SK-N-SH treated with all-trans-retinoic acid at 6 μM for 48 hours (cell line): ENCODE measurements at places on chromosomes 6 and 20.

- peak; percentile 89 for ATAC-seq
These were observed 144.2 kb downstream of the JARID2 start for GRCh38 chr6:15389765-15390723.

DNA sequence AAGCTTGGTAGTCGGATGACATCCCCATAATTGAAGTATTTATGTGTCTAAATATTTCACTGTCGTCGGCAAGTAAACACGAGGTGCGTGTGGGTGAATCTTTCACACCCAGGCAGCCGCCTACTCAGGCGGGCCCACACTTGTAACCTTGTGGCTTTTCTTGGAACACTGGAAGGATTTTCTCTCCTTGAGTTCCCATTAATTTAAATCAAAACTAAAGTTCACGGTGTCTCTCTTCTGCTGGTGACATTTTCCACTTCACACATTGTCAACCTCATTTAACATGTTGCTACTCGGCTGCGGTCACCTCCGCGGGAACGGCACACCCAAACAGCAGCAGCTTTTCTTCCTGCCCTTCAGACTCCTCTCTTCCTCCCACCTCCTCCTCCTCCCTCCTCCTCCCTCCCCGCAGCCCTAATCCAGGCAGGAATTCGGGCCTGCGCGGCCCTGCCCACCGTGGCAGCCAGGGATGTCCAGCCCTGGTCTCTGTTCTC is 336.6 kb downstream of the QKI start:
- no peak for ATAC-seq

DNA sequence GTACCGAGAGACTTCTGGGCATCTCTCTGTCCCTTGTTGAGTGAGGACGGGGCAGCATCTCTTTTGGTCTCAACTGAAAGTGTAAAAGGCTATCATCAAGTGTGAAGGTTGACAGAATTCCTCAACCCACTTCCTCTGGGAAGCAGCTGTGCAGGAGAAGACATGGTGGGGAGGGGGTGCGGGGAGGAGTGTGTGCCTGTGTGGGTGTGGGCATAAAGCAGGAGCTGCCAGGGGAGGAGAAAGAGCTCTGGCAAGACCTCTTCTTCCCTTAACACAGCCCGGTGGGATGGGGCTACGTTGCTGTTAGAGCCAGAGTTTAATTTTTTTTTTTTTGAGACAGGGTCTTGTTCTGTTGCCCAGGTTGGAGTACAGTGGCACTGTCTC is 31.8 kb downstream of the CPXM1 start:
- ATAC-seq: peak; percentile 25

GRCh38 chr6:139754898-139755775 is 380.7 kb upstream of the CITED2 start:
- peak; percentile 24; the same call in 1 of the 3 replicates for ATAC-seq

DNA sequence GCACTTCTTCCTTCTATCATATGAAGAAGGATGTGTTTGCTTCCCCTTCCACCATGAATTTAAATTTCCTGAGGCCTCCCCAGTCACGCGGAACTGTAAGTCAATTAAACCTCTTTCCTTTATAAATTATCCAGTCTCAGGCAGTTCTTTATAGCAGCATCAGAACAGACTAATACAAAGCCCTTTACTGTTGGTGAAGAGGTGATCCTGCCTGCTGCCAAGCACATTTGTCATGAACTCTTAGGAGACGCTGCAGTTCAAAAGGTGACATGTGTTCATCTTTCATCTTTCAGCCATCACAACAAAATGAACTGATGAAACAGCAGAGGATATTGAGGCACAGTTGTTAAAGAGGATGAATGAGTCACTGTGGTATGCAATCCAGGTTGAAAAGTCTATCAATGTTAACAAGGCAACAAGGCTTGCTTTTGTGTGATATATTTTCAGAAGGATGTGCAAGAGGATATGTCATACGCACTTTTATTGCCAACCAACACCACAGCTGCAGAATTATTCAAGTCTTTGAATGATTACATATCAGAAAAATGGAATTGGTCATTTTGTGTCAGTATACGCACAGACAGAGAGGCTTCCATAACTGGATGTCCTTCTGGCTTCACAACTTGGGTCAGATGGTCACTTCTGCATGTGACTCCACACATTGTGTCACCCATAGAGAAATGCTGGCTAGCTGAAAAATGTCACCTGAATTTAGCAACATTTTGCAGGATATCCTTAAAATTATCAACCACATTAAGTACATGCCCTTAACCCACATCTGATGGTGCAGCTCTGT is 52.4 kb upstream of the PLN start:
- ATAC-seq: no peak

DNA sequence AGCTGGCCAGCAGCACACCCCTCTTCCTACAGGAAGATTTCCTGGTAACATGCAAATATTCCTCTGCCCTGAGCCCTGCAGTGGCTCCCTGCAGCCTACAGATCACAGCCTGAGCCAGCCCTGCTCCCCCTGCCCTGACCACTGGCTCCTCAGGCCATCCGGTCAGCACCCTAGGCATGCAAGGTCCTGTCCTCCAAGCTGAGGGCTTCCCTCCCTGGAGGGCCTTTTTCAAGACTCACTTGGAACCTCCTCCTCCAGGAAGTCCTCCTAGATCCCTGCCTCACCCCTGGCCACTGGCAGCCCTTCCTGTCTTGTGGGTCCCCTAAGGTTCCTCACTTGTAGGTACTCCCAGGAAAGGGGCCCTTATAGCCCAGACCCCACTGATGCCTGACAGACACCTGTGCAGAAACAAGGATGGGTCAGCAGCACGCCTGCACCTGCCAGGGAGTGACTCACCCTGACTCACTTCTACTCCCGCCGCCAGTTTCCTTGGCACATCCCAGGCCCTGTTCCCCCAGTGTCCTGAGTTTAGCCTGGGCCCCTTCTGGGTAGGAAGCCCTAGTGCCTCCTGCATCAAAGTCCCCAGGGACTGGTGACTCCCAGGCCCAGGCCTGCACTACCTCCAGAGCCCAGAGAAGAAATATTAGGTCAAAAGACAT is 3.2 kb downstream of the SLC4A11 start:
- peak; percentile 22 for ATAC-seq

DNA sequence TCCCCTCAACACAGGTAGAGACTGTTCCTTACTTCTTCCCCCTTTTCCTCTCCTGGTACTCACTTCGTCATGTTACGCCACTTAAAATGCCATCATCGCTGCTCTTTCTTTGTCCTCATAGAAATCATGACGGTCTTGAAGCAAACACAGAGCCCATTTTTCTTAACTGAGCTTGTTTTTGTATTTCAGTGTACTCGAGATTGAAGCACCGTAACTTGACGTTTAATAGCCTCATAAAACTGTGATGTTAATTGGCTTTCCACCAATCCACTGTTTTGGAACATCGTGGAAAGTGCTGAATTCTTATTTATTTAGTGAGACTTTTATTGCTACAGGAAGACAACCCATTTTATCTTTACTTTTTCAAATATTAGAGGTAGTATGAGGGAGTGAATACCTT is 38.7 kb downstream of the DUSP22 start:
- ATAC-seq: no peak

DNA sequence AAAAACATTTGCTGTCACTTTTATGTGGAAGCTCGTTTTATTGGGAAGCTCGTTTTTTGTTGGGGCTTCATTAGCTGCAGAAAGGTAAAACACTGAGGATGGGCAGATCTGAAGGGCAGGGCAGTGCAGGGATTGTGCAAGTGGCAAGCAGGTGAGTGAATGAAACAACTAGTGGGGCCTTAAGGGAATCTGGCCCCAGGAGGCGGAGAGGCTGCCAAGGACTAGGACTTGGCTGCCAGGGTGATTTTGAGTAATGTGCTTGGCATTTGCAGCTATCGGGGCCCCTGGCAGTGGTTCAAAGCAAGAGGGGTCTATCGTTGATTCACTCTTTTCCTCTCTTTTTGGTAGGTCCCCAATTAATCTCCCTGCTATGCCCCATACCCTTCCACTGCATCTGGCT is 11.5 kb downstream of the IL22RA2 start:
- ATAC-seq: no peak

DNA sequence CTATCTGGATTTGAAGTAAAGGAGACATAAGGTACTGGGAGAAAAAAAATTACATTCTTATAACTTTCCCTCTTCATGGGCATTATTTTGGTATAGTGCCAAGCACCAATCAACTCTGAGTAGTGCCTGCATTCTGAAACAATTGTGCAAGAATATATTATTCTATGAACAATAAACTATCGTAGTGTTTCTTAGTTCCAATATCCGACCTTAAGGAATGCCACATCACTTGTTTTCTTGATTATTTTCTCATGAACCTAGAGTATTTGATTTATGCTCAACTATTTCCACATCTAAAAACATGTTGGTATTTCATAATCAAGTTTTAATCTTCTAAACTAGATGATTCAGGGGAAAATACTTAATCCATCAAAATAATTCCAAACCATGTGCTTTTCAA is 294.4 kb upstream of the TBX18 start:
- no peak for ATAC-seq

DNA sequence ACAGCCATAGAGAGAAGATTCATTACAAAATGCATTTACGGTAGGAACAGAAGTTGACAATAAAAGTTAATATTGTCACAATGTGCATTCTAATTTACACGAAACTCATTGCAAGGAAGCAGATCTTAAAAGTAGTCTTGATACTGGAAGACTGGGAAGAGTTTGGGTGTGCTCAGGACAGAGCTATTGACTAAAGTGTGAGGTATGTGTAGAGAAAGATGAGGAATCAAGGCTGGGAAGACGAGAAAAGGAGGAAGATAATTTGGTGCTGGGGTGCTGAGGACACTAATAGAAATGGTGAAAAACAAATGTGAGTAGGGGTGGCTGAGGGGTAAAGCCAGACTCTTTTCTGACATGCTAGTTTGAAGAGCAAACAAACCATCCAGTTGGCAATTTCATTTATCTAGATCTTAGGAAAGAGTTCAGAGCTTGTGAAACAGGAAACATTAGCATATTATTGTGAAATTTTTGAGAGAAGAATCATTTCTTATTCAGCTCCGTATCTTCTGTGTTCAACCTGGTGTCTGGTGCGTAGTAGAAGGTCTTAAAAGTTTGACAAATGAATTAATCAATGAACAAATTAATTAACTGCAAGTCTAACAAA is 72.7 kb downstream of the ELOVL4 start:
- ATAC-seq: no peak

DNA sequence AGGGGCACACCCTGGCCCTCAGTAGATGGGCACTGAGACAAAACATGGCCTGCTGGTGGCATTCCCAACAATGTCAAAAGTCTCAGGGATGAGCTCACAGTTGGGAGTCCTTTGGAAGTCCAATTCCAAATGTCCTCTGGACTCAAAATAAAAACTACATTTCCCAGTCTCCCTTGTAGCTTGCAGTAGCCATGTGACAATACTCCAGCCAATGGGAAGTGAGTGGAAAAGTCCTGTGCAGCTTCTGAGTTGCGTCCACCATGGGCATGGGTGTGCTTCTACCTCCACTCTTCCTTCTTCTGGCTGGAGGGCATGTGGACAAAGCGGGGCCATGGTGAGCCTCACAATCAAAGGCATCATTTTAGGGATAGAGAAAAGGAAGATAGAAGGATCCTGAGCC is 5.8 kb upstream of the ADAM33 start:
- ATAC-seq: peak; percentile 83

DNA sequence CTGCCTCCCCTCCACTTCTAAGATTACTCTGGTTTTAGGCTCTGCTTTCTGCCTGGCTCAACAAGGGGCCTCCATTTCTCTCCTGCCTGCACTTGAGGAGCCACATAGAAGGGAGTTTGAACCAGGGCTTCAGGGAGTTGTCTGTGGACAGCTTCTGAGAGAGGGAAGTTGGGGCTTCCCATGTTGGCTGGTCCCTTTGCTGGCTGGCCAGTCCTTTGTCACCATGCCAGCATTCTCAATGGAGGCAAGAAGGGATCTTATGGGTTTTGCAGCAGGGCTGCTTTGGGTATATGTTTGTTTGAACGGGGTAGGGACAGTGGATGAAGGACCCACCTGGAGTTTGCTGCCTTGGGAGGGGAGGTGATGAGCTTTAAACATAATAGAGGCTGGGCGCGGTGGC is 124.9 kb downstream of the CARMIL1 start:
- no peak for ATAC-seq

GRCh38 chr6:4653141-4653540 is 123.1 kb upstream of the CDYL start:
- ATAC-seq: no peak

GRCh38 chr6:25942561-25943147 is 12.2 kb upstream of the SLC17A2 start:
- ATAC-seq: peak; percentile 88

- peak; percentile 69 for ATAC-seq
These were observed 30.9 kb upstream of the NEDD9 start for GRCh38 chr6:11263291-11263775.

GRCh38 chr6:87210979-87211378 is 55.6 kb downstream of the ZNF292 start:
- no peak for ATAC-seq

DNA sequence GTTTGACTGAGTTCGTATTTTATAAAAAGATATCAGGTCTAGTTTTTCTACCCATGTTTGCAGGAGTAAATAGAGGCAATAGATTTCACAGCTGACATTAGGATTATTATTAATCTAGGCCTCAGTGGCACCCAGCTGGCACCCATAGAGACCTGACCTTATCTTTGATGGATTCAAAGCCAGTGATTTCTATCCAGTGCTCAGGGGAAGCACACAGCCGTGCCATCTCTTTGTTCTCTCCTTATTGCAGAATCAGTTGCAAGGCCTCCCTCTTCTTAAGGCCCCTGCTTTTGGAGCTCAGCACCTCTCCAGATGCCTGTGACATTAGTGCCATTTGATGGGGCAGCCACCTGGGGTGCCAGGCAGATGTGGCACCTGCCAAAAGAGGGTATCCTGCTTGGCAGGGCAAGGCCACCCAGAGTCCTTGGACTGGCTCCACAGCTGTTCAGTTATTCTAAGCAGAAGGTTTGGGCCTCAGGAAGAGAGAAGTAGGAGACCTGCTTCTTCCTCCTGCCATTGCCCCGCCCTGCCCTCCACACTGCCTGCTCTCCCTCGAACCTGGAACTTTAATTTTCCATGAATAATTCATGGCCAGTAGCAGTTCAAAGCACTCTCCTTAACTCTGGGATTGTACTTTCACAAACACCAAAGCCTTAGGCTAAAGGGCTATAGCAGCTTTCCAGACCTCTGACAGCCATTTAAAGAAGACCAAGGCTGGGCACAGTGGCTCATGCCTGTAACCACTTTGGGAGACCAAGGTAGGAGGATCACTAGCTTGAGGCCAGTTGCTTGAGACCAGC is 206.3 kb downstream of the ZDHHC14 start:
- no peak for ATAC-seq
